ENCODE measurements at places on chromosomes 11 and 22. TPM values are rescaled to one million over a fixed set of nuclear protein-coding genes. Genes with fewer than 3 reads are reported as not detected.

SYT12 gene
- not detected for total RNA-seq

DNA sequence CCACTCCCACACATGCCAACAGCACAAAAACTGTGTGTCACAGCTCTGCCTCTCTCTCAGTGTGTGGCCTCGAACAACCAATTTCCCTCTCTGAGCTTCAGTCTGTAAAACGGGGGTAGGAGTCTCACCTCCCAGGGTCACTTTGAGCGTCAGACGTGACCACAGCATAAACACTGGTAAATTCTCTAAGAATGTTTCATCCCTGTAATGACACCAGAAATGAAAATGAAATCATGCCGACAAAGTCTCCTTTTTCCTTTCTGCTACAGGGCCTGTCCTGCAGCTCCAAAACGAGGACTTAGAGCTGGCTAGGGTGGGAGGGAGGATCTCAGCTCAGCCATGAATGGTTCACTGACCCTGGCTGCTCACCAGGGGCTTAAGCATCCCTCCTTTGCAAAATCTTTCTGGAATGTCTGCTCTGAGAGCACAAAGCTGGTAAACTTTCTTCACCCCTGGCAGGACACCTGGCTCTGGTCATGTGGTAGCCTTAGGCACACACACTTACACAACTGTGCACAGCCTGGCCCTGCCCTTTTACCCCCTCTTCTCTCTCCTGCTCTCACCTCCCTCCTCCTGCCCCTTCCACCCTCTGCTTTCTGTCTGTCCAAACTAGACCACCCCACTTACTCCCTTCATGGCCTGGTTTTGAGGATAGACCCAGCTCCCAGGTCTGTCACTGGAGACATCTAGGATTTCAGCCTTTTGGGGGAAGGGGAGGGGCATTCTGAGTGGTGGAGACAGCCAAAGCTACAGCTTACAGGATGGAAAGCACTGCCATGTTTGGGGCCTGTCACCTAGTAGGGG is 12.3 kb upstream of the TSKU start:
- no peak for DNase-seq

GRCh38 chr11:75242722-75243600 is 2.4 kb downstream of the TPBGL start:
- no peak for DNase-seq

DNA sequence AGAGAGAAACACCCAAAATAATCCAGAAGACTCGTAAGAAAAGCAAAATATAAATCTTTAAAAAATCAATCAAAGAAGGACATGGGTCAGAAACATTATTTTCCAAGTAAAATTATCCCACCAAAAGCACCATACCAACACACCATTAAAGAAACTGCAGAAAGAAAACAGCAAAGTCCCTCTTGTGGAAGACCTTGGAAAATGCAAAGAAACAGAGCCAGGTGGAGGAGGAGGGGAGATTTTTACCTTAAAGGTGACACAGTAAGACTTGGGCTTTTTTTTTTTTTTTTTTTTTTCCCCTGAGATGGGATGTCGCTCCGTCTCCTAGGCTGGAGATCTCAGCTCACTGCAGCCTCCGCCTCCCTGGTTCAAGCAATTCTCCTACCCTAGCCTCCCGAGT is 123.8 kb downstream of the LARGE1 start:
- no peak for DNase-seq

GRCh38 chr22:48883211-48883960 is 944.3 kb downstream of the BRD1 start:
- DNase-seq, result no peak

DNA sequence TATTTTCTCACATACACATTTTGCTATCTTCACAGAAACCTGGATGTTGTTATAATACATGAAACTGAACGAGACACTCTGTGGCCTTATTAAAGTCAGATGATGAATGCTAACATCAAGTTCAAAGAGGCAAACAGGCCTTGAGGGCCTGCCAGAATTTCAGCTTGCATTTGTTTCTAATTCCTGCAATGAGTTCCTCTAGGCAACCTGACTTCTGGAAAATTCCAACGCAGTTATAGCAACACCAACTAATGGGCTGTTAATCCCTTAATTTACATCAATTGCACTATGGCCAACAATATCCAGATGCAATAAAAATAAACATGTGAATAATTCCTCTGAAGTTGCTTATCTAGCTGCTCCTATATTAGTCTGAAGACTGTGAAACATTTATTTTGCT is 19.1 kb downstream of the PAX6 start:
- DNase-seq, result no peak

GRCh38 chr11:111465400-111465799 is 46.8 kb downstream of the BTG4 start:
- no peak for DNase-seq

All from CD4-positive, alpha-beta T cell (primary cell).